Posterior vena cava (tissue), 2 donors: ENCODE measurements at places on chromosomes 2 and 18. TPM values are rescaled to one million over a fixed set of nuclear protein-coding genes. Genes with fewer than 3 reads are reported as not detected.
A peak's percentile ranks its signal among the peaks of the same experiment; 100 is the strongest.

The PDCD1 gene
- 0.38 TPM for total RNA-seq

GRCh38 chr2:55811048-55811447, 112.5 kb downstream of the EFEMP1 start:
- no peak for DNase-seq

DNA sequence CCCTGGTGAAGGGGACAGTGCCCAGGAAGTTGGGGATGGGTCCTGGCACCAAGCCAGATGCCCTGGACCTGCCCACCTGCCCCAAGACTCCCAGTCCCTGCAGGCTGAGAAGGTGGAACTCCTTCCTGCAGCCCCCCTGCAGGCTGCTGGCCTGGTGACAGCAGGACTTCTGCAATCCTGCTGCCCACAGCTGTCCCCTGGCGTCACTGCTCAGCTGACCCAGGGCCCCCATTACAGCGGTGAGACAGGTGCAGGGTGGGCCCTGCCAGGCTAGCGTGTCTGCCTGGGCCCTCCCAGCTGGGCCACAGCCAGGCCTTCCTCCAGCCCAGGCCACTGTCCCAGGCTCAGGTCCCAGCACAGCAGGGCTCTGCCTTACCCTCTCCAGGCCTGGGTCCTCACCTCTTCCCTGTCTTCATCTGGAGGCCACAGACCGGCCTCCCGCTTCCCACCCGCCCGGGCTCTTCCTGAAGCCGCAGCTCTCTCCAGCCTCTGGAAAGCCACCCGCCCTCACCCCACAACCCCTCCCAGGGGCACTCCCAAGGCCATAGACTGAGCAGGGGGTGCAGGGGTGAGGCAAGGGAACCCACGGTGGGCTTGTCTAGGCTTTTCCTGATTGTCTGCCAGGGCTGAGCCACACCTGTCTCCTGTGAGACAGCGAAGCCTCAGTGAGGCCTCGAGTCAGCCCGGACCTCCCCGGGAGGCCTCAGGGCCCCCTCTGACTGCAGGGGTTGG, 8.8 kb upstream of the ERFE start:
- no peak for DNase-seq

- DNase-seq, result peak; percentile 87
Observed at GRCh38 chr2:237141571-237142051, 55.9 kb downstream of the COPS8 start.

- DNase-seq, result no peak
Observed at GRCh38 chr2:29241955-29242565, 126.8 kb downstream of the CLIP4 start.
